ENCODE measurements at places on chromosomes 2 and 18. TPM values are rescaled to one million over a fixed set of nuclear protein-coding genes. Genes with fewer than 3 reads are reported as not detected.

PPP4R3B gene
- 80.1 TPM for polyA plus RNA-seq

CLASP1 gene
- polyA plus RNA-seq, result 47.5 TPM

SMAD4 gene
- 155 TPM for polyA plus RNA-seq

MOGAT1 gene
- polyA plus RNA-seq, result 0.24 TPM

SNTG2 gene
- 2.9 TPM for polyA plus RNA-seq

ZNF385B gene
- 13.6 TPM for polyA plus RNA-seq

DNA sequence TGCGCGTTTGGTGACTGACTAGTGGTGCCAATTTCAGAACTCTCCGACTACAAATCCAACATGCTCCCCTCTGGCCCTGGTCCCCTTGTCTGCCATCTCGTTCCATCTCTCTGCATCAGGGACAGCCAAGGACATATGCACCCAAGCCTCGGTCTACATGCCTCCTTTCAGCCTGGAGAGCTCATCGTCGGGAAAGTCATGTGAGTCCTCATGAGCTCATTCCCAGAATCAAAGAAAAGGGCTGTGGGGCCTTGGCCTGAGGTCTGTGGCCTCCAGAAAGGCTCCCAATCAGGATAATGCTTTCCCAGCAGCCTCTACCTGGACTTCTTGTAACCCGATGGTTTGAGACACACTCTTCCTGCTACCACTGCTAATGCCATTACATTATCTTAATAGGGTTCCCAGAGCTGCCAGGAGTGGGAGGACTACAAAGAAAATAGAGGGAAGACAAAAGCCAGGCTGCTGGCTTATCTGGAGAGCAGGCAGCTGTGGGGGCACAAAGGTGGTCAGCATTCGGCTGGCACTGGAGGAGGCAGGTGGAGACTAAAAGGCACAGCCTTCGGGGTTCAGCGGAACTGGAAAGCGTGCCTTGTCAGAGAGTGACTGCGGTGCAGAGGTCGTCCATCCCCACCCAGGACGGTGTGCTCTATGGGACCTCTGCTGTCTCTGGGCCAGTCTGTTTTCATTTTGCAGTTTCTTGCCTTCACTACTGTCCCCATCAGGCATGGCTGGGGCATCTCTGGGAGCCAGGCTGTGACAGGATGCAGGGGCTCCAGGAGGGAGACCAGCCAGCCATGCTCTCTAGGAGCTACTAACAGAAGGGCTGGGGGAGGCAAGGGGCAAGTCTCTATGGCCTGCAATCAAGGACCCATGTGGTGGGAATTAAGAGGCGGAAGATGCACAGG lies 104.4 kb upstream of the SMAD2 start:
- DNase-seq, result no peak

GRCh38 chr2:231720987-231721966 lies 13.0 kb downstream of the PTMA start:
- no peak for DNase-seq

DNA sequence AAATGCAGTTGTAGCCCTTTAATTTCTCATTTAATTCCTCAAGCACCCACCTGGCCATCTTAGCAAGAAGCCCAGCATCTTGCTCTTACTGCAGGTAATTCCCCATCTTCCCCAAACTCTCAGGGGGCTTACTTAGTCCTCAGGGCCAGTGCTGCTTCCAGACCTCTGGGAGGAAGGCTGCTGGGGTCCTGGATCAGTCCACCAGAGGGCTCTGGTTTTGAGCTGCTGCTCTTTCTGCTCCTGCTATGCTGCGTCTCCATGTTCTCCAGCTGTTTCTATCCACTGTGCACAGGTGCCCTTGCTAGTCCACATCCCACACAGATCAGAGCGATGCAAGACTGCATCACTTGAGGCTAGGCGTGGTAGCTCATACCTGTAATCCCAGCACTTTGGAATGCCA lies 34.5 kb upstream of the TMEM87B start:
- DNase-seq, result no peak

GRCh38 chr2:74267068-74267467 lies 68.7 kb downstream of the MTHFD2 start:
- no peak for DNase-seq

- no peak for DNase-seq
Observed at GRCh38 chr2:190722061-190722759, 73.3 kb downstream of the NAB1 start.

GRCh38 chr2:165067643-165068486 lies 112.5 kb upstream of the SLC38A11 start:
- DNase-seq, result peak; percentile 56

DNA sequence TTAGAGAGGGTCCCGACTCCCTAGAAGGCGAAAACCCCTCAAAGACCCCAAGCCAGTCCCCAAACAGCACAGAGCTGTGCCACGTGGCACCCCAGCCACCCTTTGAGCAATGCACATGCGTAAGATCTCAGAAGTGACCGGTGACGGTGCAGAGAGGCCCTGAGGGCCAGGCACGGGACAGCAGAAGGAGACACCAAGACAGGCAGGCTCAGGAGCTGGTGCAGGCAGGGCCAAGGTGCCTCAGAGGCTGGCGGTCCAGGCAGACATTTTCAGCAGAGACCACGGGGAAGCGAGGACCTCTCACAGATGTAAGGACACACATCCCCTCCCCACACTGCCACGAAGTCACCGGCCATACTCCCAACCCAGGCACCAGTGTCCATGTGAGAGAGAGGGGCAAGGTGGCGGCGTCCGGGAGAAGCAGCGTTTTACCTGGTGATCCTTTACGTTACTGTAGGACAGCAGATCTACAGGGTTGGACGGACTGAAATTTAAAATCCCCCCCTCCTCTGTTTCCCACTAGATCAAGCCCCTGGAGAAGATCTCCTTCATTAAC lies 2.0 kb upstream of the RAB17 start:
- DNase-seq, result no peak

DNA sequence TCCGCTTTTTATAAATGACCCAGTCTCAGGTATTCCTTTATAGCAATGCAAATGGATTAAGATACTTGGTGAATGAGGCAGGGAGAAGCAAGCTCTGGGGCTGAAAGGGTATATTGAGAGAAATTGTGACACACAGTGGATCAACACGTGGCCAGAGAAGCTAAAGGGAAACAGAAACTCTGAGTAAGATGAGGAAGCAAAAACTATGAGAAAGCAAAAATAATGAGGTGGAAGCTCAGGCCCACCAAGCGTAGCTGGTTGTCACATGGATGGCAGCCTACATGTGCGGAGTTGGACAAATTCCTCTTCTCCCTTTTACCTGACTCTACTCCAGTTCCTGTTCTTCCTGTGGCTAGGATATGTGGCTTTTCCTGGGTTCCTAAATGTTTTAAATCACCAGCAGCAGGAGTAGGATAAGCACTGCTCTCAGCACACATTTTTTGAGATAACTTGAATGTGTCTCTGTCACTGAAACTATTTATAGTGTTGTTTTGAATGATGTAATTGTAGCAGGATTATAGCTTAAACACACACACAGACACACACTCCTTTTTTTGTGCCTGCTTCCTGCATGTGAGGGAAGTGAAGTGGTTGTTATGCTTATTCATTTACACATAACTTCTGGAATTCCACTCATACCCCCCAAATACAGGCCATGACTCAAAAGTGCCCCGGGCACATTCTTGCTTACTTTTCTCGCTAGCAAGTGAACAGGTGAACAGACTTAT lies 30.1 kb upstream of the EPC2 start:
- peak; percentile 47 for DNase-seq

- no peak for DNase-seq
Observed at GRCh38 chr2:230714136-230714480, 1.5 kb downstream of the CAB39 start.

DNA sequence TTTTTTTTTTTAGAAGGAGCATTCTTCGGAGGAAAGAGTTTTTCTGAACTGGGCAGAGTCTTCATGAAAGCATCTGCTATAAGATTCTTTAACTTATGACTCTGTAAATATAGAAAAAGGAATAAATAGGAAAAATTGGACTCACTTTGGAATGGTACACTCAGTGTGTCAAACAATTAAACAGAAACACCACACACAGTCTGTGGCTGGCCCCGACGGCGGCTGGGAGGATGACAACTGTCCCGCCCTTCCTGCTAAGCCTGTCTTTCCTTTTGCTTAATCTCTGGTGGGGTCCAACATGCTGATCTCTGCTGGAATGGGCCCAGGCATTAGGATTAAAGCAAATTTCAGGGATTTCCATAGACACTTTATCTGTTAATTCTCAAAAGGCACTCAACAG lies 12.5 kb upstream of the RAB31 start:
- no peak for DNase-seq

GRCh38 chr2:113032737-113033136 lies 19.9 kb downstream of the IL36B start:
- DNase-seq, result no peak

- no peak for DNase-seq
Observed at GRCh38 chr2:241463276-241464135, 44.9 kb downstream of the STK25 start.

GRCh38 chr18:22238036-22238435 lies 68.6 kb downstream of the GATA6 start:
- DNase-seq, result no peak

DNA sequence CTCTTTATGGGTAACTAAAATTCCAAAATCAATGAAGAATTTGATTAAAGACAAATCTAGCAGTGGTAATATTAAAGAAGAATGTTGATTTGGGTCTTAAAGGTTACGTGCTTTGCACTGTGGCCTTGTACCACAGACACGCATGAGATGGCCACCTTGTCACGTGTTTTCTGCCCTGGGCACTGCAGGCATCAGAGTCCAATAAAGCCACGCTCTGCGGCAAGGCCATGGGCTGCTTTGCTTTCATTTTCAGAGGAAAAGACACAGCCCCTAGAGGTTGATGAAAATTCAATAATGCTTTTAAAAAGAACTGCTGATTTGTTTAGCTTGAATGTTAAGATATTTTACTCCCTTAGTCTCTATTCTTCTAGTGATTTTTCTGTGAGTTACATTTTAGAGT lies 30.4 kb downstream of the AOX1 start:
- DNase-seq, result no peak

DNA sequence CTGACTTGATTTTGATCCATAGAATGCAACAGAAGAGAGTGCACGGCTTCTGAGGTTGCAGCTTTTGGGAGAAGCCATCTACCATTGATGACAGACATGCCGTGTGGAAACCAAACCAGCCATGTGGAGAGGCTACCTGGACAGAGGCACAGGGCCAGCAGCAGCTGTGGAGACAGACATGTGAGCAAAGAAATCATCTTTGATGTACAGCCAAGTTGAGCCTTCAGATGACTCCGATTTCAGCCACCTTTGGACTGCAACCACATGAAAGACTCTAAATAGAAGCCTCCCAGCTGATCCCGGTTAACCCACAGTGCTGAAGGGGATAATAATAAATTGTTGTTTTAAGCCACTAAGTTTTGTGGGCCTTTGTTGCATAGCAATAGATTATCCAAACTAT lies 54.2 kb downstream of the TSN start:
- DNase-seq, result no peak

DNA sequence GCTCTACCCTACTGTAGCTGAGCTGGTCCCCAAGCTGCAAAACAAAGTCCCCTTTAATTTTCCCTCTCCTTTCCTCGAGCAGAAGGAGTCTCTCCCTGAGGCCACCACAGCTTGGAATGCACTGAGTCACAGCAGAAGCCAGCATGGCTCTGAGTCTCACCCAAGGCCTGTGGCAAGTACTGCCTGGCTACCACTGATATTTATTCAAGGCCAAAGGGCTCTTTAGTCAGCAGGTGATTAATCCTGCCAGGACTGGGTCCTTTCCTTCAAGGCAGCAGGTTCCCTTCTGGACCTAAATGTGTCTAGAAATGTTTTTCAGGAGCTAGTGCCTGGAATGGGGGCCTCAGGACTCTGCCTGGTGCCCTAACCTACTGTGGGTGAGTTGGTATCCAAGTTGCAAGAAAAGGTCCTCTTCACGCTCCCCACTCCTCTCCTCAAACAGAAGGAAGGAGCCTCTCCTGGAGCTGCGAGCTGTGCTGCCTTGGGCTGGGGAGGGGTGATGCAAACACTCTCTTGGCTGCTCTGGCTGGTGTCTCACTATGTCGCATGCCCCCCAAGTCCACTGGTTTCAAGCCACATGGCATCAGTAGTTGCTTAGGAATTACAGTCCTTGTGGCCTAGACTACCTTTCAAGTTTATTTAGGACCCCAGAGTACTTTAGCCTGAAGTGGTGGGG lies 53.4 kb downstream of the CD28 start:
- DNase-seq, result no peak

Data from renal cortex interstitium (tissue), 15 donors.